ENCODE measurements at places on chromosomes 6 and 20. TPM values are rescaled to one million over a fixed set of nuclear protein-coding genes. Genes with fewer than 3 reads are reported as not detected.

ZBTB12 gene
- total RNA-seq, result 3.6 TPM

TPD52L1 gene
- 64.7 TPM for total RNA-seq

RAD21L1 gene
- 0.59 TPM for total RNA-seq

LINC00237 gene
- total RNA-seq, result not detected

HRH3 gene
- not detected for total RNA-seq

TP53TG5 gene
- total RNA-seq, result not detected

DEFB124 gene
- total RNA-seq, result not detected

All from smooth muscle cell of the umbilical artery (primary cell).